ENCODE measurements at places on chromosomes 6 and 20. TPM values are rescaled to one million over a fixed set of nuclear protein-coding genes. Genes with fewer than 3 reads are reported as not detected.
A peak's percentile ranks its signal among the peaks of the same experiment; 100 is the strongest.

GRCh38 chr6:34073540-34073939 is 72.3 kb downstream of the GRM4 start:
- H3K27me3 ChIP-seq = peaks cover 2% of the 10 kb centered on the region
- H3K4me1 ChIP-seq = no peaks in the 10 kb centered on the region
- H3K36me3 ChIP-seq = no peaks in the 10 kb centered on the region
- no peak overlapping the region for H3K27ac ChIP-seq
- DNase-seq = no peak

Gene CGA
- total RNA-seq = not detected

DNA sequence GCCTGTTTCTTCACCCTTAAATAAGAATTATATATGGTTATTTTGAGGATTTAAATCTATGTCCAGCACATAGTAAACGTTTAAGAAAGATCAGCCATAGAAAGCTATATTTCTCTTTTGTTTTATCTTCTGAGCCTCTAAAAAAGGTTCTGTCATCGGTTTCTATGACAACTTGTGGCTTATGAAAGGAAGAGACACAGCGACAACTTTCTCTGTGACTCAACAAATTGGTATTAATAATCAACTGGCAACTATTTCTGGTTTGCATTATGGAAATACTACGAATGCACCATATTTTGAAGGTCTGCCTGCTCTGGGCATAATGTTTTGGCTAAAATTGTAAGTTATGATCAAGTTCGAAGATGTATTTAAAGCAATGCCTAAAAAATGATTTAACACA is 751.0 kb downstream of the CD109 start:
- no peaks in the 10 kb centered on the region for H3K4me1 ChIP-seq
- H3K4me3 ChIP-seq = no peak overlapping the region
- no peak overlapping the region for H3K27ac ChIP-seq
- H3K27me3 ChIP-seq = no peaks in the 10 kb centered on the region
- no peaks in the 10 kb centered on the region for H3K36me3 ChIP-seq

GRCh38 chr6:105174512-105174911 is 5.3 kb downstream of the POPDC3 start:
- no peaks in the 10 kb centered on the region for H3K4me1 ChIP-seq
- H3K4me3 ChIP-seq = no peak overlapping the region
- no peaks in the 10 kb centered on the region for H3K36me3 ChIP-seq
- no peak overlapping the region for H3K27ac ChIP-seq
- H3K27me3 ChIP-seq = peaks cover 45% of the 10 kb centered on the region

- H3K4me1 ChIP-seq = peaks cover 75% of the 10 kb centered on the region
- H3K36me3 ChIP-seq = peaks cover 79% of the 10 kb centered on the region
- peak; percentile 67 for DNase-seq
- peak overlapping the region; percentile 88 for H3K4me3 ChIP-seq
- peak overlapping the region; percentile 97 for H3K27ac ChIP-seq
These were observed 93.1 kb downstream of the PRND start for GRCh38 chr20:4814696-4815252.

Gene PI3
- total RNA-seq = not detected

DNA sequence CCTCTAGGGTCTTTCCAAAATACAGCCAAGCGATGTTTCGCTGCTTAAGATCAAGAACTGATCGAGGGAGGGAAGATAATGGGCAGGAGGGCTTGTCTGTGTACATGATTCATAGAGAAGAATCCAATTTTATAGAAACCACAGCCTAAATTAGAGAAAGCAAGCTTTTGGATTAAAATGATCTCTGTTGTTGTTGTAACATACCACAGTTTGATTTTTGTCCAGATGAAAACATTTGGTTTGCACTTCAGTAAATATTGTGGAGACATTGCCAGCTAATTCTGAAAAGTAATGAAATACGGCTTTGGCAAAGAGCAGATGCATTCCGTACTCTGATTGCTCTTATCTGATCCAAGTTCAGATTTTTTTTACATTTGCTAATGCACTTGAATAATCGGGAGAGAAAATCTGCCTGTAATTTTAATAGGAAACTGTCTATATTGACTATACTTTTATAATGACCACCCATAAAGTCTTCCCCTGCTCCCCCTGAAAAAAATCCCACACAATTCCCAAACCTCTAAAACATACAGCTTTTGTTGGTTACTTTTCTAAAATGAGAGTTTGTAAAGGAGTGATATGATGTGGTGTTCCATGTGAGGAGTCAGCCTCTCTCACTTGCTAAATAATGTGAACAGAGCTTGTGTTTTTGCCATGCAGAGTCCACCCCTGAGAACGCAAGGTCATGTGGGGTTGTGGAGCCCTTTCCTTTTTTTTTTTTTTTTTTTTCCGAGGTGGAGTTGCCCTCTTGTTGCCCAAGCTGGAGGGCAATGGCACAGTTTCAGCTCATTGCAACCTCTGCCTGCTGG is 199.9 kb downstream of the DTNBP1 start:
- no peak for DNase-seq
- no peak overlapping the region for H3K27ac ChIP-seq
- H3K4me3 ChIP-seq = no peak overlapping the region
- H3K36me3 ChIP-seq = peaks cover 3% of the 10 kb centered on the region
- H3K4me1 ChIP-seq = peaks cover 24% of the 10 kb centered on the region
- no peaks in the 10 kb centered on the region for H3K27me3 ChIP-seq

Gene SOX18
- total RNA-seq = 0.15 TPM

- H3K36me3 ChIP-seq = no peaks in the 10 kb centered on the region
- H3K27me3 ChIP-seq = no peaks in the 10 kb centered on the region
- H3K4me3 ChIP-seq = no peak overlapping the region
- H3K4me1 ChIP-seq = no peaks in the 10 kb centered on the region
- no peak overlapping the region for H3K27ac ChIP-seq
- no peak for DNase-seq
These were observed 502.0 kb downstream of the QKI start for GRCh38 chr6:163916315-163917081.

Gene SEL1L2
- total RNA-seq = not detected

DNA sequence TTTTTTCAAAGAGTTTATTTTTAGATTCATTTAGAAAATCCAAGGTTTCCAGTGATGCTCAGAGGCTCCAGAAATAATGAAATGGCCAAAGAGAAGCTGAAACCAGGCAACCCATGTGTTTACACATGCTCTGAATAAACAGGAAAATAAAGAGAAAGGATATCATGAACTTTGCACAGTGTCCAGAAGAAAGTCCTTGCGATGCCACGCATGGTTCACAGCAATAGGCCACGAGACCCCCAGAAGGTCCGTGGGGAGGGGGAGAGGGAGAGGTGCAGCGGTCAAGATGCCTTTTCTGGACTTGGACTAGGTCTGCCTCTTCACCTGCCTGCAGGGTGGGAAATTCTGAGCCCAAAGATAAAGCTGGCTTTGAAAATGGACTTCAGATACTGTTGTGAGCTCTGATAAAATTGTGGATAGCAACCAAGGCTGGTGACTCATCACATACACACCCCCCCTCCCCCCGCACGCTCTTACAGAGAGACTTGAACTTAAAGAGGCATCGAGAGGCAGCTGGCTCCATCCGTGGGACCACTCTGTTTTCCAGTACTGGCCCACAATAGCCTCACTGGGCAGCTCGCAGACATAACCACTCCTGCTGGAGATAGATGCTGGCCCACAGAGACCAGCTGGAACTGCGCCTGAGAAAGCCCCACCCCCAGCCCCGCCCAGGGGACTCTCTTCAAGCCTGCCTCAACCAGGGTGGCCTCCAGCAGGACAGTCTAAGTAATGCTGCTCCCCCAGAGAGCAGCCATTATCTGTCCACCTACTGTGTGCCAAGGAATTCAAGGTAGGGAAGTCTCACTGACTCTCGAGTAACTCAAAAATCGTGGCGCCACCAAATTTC is 21.2 kb upstream of the NFATC2 start:
- H3K4me3 ChIP-seq = no peak overlapping the region
- no peaks in the 10 kb centered on the region for H3K36me3 ChIP-seq
- no peak overlapping the region for H3K27ac ChIP-seq
- H3K27me3 ChIP-seq = peaks cover 70% of the 10 kb centered on the region
- no peak for DNase-seq
- peaks cover 25% of the 10 kb centered on the region for H3K4me1 ChIP-seq

- H3K4me3 ChIP-seq = peak overlapping the region; percentile 65
- peak overlapping the region; percentile 92 for H3K27ac ChIP-seq
- peaks cover 70% of the 10 kb centered on the region for H3K4me1 ChIP-seq
- peak; percentile 79 for DNase-seq
- peaks cover 8% of the 10 kb centered on the region for H3K36me3 ChIP-seq
- peaks cover 2% of the 10 kb centered on the region for H3K27me3 ChIP-seq
These were observed 117.2 kb upstream of the BACH2 start for GRCh38 chr6:90413867-90414266.

GRCh38 chr6:7425808-7426190 is 36.2 kb downstream of the RIOK1 start:
- no peaks in the 10 kb centered on the region for H3K4me1 ChIP-seq
- no peaks in the 10 kb centered on the region for H3K27me3 ChIP-seq
- no peak overlapping the region for H3K4me3 ChIP-seq
- H3K36me3 ChIP-seq = no peaks in the 10 kb centered on the region

DNA sequence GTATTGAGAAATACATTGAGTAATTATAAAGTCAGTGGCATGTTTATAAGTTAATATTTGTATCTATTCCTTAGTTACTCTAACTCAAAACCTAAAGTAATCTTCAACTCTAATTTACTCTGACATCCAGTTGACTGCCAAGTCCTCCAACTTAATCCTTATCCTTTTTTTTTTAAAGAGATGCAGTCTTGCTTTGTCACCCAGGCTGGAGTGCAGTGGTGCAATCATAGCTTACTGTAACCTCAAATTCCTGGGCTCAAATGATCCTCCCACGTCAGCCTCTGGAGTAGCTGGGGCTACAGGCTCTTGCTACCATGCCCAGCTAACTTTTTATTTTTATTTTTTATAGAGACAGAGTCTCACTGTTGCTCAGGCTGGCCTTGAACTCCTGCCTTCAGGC is 24.4 kb downstream of the PTPN1 start:
- H3K4me3 ChIP-seq = no peak overlapping the region
- peaks cover 24% of the 10 kb centered on the region for H3K36me3 ChIP-seq
- H3K4me1 ChIP-seq = peaks cover 46% of the 10 kb centered on the region
- no peak for DNase-seq
- H3K27ac ChIP-seq = no peak overlapping the region

- no peak for DNase-seq
- H3K27me3 ChIP-seq = no peaks in the 10 kb centered on the region
- H3K36me3 ChIP-seq = no peaks in the 10 kb centered on the region
- no peaks in the 10 kb centered on the region for H3K4me1 ChIP-seq
- H3K4me3 ChIP-seq = no peak overlapping the region
- H3K27ac ChIP-seq = no peak overlapping the region
These were observed 453.3 kb downstream of the C6orf118 start for GRCh38 chr6:164856138-164856537.

Gene C20orf204
- 4.8 TPM for total RNA-seq

Gene ARHGAP40
- not detected for total RNA-seq

Measured in activated CD4-positive, alpha-beta T cell treated with anti-CD3 and anti-CD28 coated beads, Interleukin-2, amount 10 ng/mL, durations not matched to agents 7 days and 5 days (primary cell).